Aorta (tissue), 5 donors: ENCODE measurements at places on chromosomes 4 and X.

DNA sequence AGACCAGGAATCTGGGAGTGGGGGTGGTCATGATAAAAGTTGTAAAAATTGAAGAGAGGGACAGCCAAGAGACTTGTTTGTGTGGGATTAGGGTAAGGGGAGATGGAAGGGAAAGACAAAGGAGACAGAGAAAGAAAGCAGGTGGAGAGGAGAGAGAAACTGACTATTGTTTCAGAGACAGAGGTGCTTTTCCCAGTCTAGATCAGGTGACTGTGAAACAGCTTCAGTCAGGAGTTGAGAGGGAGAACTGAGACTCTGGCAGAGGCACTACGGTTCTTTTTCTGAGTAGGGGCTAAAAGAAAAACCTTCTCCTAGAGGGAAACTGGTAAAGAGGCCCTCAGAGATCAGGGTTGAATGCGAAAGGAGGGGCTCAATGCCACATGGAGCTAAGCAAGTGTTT is 106.4 kb downstream of the KDR start:
- DNase-seq = no peak

GRCh38 chrX:149837639-149838038 is 43.3 kb upstream of the MAGEA8 start:
- DNase-seq = no peak

DNA sequence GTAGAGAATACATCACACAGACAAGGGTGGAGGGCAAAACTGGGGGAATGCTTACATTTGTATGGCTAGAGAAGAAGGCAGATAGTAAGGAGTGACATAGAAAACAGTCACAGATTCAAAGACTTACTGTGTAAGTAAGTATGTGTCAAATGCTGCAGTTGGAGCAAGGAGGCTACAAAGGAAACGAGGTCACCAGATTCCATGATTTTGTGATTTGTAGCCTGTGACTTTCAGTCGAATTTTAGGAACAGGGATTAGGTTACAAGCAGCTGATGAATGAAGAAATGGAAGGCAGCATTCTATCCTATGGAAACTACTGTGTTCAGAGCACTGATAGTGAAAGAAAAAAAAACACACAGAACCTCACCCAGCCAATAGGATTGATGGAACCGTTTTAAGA is 407.9 kb downstream of the IL15 start:
- no peak for DNase-seq

- DNase-seq = no peak
Observed at GRCh38 chrX:82141942-82142341, 940.0 kb downstream of the SH3BGRL start.

GRCh38 chr4:149765630-149766029 is 50.0 kb downstream of the IQCM start:
- no peak for DNase-seq

- no peak for DNase-seq
Observed at GRCh38 chrX:2478546-2479419, 22.0 kb downstream of the DHRSX start.

DNA sequence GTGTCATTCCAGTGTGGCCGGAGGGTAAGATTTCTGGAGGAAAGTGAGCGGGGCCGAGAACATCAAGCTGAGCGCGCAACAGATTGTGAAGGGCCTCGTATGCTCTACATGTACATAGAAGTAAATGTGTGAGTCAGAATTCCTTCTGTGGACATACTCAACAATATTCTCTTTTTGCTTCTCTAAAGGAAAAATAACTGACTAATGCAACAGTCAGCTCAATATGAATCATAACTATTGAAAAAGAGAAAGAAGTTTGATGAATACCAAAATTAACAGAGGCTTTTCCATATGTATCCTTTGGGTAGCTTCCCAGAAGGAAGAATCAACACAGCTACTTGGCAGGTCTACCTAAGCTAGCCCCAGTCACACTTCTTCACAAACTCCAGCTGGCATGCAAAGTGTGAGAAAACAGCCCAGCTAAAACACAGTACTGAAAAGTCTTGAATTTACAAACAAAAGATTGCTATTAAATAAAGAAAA is 87.5 kb upstream of the ZFP42 start:
- no peak for DNase-seq

DNA sequence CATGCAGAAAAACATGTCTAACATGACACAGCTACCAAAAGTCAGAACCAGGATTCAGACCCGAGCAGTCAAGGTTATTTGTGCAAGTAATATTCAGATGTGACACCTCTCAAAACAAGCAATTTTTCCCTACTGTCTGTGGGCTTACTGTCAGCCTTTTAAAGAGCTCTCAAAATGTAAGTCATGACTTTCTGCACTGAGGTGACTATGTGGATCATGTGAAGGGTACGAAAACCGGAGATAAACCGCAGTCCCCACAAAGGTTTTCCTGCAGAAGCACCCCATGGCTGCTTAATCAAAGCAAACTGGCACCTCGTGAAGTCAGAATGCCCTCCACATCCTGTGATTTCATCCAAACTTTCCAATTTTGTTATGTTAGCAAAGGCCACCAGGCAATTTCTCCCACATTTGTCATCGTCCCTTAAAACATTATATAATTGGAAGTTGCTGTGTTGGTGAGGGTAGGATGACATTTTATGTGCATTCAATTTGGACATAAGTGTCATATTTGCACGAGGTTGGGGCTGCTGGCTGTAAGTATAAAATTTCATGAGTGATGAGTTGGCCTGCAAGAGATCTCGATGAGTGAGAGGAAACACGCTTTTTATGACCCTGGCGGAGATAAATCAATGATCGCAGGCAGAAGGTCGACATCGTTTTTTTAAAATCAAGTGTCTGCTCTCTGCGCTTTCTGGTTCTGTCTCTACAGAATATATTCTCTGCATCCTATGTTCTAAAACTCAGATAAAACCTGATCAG is 161.2 kb downstream of the STK32B start:
- no peak for DNase-seq

- no peak for DNase-seq
Observed at GRCh38 chr4:153365003-153365402, 20.5 kb downstream of the MND1 start.

DNA sequence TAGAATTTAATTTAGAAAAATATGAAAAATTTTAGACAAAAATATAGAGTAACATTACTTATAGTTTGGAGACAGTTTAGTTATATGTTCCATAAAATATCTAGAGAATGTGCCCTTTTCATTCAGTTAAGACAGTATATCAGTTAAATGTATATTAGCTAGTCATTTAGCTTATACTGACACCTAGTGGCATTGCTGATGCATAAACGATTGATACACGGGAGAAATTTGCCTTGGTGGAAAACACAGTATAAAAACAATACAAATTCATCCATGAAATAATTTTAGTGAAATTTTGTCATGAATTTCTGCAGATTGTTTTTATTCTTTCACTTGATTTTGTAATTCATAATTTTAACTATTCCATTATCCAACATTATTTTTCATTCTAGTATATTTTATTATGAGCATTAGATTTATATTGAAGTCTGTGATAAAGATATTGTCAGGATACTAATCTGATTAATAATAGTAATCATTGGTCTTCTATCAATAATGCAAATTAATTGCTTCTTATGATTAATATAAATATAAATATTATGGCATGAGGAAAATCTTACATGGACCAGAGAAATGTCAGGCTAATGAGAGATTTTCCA is 219.0 kb downstream of the TLL1 start:
- DNase-seq = no peak

- DNase-seq = no peak
Observed at GRCh38 chr4:8775121-8775520, 96.5 kb downstream of the HMX1 start.

DNA sequence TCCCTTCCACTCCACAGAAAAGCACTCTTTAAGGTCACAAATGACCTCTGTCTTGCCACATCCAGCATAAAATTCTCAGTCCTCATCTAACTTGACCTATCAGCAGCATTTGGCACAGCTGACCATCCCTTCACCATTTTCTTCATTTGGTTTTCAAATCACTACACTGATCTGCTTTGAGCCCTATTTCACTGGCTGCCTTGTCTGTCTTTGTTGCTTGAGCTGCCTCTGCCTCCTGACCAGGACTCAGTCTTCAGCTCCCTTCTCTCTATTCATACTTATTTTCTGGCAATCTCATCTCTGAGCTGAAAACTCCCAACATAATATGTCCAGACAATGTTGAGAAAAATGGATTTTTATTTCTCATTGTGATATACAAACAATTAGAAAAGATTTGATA is 27.7 kb upstream of the PDE5A start:
- DNase-seq = no peak

DNA sequence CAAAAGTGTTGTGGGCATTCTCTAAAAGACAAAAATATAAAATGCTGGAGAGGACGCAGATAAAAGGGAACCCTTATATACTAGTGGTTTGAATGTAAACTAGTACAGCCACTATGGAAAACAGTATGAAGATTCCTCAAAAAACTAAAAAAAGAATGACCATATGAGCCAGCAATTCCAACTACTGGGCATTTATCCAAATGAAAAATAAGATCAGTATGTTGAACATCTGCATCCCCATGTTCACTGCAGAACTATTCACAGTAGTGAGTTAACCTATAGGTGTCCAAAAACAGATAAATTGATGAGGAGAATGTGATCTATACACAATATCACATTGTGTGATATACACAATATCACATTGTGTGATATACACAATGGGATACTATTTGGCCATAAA is 1615.3 kb downstream of the PCDH18 start:
- no peak for DNase-seq

- no peak for DNase-seq
Observed at GRCh38 chrX:68490644-68491043, 8.2 kb upstream of the YIPF6 start.

- no peak for DNase-seq
Observed at GRCh38 chr4:110638089-110638746, 15.3 kb upstream of the PITX2 start.

- no peak for DNase-seq
Observed at GRCh38 chrX:145715641-145716138, 101.9 kb upstream of the SLITRK2 start.

- no peak for DNase-seq
Observed at GRCh38 chrX:11363069-11363594, 69.9 kb downstream of the AMELX start.

DNA sequence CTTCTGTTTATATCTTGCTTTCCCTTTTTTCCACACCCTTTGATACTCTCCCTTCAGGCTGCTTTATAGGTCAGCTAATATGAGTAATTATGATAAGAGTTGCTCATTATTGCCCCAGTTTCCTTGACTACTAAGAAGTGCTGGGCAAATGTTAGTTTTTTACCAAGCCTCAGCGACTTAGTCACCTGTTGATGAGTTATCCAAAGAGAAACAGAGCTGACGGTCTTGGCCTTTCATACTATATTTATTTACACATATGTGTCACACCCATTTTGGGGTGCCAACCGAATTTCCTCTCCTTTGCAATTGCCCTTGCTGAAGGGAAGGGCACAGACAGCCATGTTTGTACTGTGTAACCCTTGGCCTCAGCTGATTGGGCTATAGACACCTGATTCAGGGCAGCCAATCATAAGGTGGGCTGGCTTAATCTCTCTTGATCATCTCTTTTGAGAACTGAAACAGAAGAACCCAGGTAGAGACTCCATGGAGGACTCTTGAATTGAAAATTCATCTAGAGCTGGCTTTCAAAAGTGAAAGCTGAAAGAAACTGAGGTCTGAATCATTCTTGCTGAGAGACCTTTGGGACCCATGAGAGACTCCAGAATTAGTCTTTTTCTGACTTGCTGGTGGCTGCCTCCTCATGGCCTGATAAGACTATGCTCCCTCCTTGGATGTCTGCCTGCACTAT is 111.7 kb upstream of the RPS6KA3 start:
- no peak for DNase-seq

DNA sequence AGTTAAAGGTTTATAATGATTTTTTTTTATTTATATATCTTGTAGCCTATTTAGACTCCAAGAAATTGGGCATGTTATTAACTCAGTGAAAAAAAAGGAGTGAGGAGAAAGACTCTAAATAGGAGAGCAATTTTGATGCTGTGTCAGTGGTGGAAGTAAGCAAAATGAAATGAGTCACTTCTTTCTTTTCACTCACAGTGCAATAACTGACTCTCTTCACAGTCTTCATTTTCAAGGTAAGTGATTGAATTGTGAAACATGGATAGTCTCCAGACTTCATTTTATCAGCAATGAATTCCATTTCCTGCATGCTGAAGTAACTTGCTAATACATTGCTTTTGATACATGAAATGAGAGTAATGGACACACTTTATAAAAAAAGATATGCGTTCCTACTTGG is 2271.5 kb downstream of the PCDH7 start:
- DNase-seq = no peak

- DNase-seq = no peak
Observed at GRCh38 chr4:156321203-156321602, 367.5 kb upstream of the CTSO start.
